Stimulated activated CD4-positive, alpha-beta T cell treated with anti-CD3 and anti-CD28 coated beads, TNF-alpha, amount 100 ng/mL, for 24 hours (primary cell): ENCODE measurements at places on chromosomes 13 and 19.

- DNase-seq: no peak
These were observed 6.7 kb upstream of the GNA15 start for GRCh38 chr19:3129112-3129511.

GRCh38 chr13:78600280-78600883 lies 3.0 kb downstream of the POU4F1 start:
- DNase-seq: no peak

GRCh38 chr19:11708457-11708856 lies 30.3 kb downstream of the ZNF823 start:
- DNase-seq: no peak

GRCh38 chr13:38173403-38173802 lies 176.2 kb upstream of the UFM1 start:
- DNase-seq: no peak
